ENCODE measurements at places on chromosomes 2 and 18.

DNA sequence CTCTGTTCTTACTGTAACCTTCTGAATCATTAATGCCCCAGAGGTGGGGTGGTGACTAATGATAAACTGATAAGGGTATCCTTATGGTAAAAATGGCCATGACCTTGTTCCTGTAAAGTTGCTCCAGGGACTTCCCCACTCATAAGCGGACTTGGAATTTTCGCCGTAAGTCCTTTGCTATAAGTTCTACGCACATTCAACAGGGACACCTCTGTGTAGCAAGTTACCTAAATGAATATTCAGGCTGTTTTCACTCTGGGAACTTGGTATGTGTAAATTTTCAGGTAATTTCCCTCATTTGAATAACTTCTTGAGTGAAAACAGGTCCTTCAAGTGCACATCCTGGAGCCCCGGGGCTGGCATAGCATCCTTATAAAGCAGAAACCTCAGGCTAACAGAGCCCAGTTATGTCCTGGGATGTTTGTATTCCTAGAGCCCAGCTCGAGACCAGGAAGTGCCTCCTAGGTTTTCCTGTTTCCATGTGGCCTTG is 9.4 kb upstream of the AGFG1 start:
- no peak for DNase-seq

DNA sequence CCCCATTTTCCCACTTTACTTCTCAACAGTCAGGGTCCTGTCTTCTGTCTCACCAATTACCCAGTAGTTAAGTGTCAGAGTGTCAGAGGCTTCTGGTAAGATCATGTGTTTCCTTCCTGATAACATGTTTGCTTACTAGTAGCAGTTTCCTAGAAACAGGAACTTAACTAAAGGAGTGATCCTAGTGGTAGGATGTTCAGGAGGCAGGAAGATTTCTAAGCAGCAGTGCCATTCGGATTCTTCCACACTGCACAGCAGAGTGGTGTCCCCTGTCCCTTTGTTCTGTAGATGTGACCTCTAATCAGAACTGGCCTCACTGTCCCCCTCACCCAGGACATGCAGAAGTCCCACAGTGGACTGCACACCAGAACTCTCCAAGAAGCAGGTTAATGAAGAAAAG is 221.8 kb upstream of the OSR1 start:
- no peak for DNase-seq

GRCh38 chr2:232237464-232237863 is 141.1 kb upstream of the ALPP start:
- no peak for DNase-seq

DNA sequence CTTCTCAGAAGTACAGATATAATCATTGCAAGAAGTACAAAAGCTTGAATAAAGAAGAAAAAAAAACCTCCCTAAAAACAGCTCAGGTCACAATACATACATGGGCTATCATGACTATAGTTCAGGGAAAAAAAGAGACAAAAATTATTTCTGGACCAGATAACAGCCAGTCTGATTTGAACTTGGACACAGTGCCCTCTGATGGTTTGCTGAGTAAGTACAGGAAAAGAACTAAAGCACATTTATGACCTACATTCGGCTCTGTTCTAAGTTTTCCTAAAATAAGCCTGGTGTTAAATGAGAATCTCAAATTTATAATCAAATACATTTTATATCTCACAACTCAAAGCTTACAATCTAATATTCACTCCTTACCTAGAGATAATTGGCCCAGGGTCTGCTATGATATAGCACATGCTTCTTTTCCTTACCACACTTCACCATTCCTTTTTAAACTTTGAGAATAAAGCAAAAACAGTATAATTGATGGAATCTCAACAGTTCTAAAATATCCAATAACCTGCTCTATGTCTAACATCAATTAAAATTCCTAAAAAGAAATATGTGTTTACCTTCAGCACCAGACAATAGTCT is 81.1 kb downstream of the RAPH1 start:
- DNase-seq = peak; percentile 81

GRCh38 chr18:71001597-71001996 is 712.8 kb downstream of the SOCS6 start:
- DNase-seq = no peak

DNA sequence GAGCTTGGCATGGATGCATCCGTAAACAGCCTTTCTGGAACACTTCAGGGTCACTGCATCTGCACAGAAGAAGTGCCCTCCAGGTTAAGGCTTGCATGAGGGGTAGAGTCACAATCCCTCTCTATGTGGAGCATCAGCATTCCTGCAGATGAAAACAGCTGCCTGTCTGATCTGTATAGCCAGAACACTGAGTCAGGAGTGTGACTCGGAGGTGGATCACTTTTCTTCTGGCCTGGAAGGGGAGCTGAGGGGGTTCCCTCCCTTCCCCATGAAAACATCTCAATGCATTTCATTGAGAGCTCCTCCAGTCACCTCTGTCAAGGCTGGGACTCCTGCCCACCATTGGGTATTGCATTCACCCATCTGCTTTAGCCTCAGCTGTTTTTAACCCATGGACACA is 72.5 kb upstream of the SERPINE2 start:
- DNase-seq = no peak

GRCh38 chr2:39875914-39876267 is 96.8 kb upstream of the THUMPD2 start:
- no peak for DNase-seq

DNA sequence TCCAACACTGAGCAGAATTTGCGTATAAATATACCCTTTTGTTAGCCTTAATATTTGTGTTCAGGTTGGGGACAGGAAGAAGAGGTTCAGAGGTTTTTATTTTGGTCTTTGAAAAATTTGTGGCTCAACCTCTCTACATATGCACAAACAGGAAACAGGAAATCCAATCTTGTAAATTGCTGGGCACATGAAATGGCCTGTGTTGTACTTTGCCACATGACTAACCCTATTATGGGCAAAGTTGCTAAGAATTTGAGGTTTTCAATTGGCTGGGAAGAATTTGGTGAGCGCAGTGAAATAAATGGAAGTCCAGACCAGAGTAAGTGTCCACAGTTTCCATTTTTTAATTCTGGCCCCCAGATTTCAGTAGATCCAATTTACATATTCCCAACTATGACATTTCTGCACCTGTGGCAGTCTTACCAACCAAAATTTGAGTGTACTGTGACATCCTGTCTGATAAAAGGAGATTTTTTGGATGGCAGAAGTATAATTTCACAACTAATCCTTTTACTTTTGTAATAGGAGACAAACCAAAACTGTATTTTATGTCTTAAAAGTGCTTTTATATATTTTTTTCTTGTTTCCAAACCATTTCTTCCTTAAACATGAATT is 63.6 kb downstream of the COX7A2L start:
- no peak for DNase-seq

DNA sequence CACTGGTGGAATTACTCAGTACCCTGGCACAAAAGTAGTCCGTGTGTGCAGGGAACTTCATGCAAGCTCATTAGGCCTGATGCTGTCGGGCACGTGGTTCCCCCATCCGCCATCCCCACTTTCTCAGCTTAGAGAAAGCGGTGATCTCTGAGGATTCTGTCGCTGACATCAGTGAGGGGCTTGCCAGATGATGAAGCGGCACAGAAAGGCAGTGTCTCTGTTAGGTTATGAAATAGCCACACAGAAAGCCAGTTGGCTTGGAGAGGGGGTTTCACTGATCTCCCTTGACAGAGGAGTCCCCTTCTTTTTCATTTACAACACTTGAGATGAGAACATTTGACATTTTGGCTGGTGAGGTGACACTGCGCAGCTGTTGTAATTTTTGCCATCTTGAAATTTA is 179.7 kb downstream of the FAM210A start:
- DNase-seq = no peak

DNA sequence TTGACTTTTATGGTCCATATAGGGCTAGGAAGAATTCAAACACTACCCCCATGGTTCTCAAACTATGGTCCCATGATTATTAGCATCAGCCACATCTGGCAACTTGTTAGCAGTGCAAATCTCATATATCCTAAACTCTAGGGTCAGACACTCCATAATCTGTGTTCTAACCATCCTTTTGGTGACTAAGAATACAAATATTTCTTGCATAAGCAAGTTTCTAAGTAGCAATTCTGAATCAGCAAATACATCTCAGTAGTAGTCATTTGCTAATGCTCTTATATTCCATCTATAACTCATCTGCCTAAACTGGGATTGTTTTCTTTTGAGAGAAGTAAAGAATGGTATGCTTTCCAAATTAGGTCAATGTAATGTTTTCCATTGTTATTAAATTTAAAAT is 447.3 kb downstream of the TMX3 start:
- DNase-seq = no peak

DNA sequence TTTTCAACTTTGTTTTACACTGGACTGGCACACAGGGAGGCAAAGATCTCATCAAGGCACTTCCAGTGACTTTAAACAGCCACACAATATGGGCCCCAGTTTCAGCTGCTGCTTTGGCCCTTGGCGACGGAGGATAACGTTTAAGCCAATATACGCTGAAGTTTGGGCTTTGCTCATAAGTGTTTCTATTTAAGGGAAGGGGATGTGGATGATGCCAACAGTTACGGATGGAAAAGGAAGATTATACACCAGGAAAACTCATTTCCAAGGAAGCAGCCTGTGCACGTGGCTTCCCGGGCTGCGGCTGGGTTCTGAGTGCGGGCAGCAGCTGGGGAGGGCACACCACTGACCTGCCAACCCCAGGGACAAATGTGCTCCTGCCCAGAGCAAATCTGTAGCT is 151.1 kb downstream of the SH3BP4 start:
- DNase-seq = no peak

DNA sequence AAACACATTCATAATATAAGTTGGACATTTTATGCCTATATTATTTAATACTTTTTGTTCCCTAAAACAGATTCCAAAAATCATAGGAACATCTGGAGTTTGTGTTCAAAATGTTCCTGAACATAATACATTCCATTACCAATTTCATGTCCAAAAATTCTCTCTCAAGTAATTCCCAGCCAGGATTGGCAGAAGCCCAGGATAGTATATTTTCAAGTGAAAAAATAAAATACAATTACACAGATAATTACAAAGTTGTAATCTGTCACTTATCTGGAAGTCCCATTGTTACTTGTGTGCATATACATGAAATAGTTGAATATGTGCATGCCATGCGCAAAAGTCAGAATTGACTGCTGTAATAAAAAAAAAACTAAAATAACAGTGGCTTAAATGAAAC is 5.2 kb upstream of the SCN7A start:
- DNase-seq = no peak

DNA sequence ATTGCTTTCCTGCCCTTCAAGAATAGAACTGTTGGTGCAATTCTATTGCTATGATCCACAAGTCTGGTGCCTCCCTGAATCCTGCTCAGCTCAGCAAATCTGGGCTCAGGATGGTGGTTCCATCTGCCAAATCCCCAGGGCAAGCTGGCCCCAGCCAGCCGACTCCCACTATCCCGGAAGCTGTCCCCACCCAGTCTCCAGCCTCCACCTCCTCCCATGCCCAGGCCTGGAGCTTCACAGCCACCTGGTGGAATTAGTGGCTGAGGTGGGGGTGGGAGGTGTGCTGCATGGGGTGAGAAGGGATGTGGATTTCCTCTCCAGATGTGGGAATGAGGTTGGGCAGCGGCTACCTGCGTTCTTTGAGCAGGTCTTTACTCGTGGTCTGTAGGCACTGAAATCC is 119.3 kb upstream of the SMAD2 start:
- no peak for DNase-seq

GRCh38 chr2:27408601-27409320 is 630 bp downstream of the PPM1G start:
- DNase-seq = no peak

DNA sequence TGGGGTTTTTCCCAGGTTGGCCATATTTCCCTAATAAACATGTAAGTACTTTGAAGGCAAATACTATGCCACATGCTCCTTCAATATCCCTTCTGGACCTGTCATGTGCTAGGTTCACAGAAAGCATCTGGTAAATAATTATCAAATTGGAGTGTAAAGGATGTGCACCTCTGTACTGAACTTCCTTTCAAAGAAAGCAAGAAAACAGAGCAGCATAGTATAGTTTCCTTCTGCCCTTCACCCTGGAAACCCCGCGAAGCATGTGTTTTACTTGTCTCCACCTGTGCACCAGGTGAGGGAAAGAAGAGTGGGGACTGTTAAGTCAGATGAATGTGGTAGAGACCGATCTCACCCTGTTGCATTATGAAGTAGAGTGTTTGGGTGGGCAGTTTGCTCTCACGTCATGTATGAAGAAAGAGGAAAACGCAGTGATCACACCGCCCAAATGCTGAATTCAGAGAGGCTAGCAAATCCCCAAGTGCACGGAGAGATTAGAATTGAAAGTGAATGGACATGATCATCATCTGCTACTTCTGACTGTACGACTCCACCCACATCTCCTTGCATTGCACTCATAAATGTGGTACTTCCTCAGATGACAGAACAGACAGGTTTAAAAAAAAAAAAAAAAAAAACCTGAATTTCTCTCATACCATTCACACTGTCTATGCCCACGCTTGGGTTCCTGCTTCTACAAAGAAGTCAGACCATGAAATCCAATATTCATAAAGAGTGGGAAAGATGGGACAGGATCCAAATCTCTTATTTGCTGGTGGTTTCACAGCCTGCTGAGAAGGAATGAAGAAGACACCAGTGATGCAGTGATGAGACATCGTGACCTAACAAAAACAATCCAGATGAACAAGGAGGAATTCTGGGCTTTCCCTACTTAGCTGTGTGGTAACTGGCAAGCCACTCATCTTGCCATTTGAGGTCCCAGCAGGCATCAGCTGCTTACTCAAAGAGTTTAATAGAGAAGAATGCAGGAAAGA is 448.6 kb downstream of the BCL11A start:
- DNase-seq = no peak

- DNase-seq = no peak
These were observed 13.4 kb upstream of the DLX2 start for GRCh38 chr2:172116107-172116506.

DNA sequence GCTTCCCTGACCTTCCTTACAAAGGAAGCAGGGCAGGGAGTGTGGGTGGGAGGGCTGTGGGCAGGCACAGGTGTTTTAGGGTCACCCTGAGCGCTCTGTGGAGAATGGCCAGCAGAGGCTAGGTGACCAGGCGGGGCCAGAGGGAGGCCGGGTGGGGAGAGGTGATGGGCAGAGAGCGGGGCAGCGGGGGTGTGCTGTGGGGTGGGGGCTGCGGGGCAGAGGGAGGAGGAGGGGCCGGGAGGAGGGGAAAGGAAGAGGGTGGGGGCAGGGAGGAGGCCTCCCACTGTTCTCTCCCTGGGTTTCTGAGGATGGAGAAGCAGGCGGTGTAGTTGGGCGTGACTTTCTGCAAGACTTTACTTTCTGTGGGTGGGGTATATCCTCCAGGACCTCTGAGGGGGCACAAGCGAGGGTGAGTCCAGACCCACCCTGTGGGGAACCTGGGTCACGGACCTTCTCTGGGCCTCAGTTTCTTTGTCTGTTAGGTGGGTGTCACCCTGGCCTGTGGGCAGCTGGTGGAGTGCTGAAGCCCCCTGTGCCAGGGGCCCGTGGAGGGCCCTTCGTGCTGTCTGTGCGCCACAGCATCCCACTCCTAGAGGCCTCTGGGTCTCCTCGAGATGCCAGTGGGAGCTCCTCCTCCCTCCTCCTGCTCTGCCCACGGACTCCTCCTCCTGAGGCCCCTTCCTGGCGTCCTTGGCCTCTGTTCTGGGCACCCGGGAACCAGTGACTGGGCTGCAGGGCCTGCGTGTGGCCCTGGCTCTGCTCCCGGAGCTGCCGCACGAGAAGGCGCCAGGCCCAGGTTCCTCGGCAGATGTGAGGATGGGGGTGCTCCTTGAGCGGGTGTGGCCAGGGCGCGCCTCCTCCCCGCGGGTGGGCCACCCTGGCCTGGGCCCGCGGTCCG is 6.3 kb upstream of the NEU4 start:
- no peak for DNase-seq

- no peak for DNase-seq
These were observed 218.0 kb upstream of the COPS8 start for GRCh38 chr2:236867441-236868260.

GRCh38 chr2:183179156-183179555 is 54.9 kb downstream of the NUP35 start:
- no peak for DNase-seq

- no peak for DNase-seq
These were observed 262.7 kb upstream of the FN1 start for GRCh38 chr2:215698566-215698965.
